ENCODE measurements at places on chromosomes 7 and 10.

- no peak for DNase-seq
Observed at GRCh38 chr7:135877805-135878204, 99.4 kb downstream of the MTPN start.

GRCh38 chr7:42471573-42472174 is 234.7 kb upstream of the GLI3 start:
- no peak for DNase-seq

DNA sequence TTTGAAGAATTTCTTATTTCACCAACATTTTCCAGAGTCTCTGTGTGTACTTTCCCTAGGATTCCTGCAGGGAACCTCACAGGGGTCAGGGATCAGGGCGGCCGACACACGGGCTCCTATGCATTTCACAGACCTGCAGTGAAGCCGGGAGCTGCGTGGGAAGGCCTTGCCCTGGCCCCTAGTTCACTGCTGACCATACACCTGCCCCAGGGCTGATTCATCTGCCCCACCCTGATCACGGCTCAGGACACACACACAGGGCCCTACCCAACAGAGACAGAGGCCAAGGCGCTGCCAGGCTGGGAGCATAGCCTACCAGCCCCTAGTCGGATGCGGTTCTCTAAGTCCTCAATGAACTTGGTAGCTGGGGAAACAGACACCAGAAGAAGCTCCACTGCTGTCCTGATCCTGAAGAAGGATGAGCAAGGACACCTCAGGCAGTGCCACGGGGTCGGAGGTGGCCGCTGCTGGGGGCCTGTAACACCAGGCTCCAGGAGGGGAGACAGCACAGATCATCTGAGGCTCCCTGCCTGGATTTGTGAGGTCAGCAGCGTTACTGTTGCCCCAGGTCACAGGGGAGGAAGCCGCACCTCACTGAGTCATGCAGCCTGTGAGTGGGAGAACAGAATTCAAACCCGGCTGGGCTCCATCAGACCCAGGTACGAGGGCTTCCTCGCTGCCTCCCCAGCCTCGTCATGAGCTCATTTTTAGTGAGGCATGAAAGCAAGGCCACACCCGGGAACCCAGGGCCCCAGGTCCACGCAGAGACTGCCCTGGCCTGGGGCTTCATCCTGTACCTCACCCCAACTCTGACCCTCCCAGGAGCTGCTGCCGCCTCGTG is 278.8 kb upstream of the PPP2R2D start:
- no peak for DNase-seq

DNA sequence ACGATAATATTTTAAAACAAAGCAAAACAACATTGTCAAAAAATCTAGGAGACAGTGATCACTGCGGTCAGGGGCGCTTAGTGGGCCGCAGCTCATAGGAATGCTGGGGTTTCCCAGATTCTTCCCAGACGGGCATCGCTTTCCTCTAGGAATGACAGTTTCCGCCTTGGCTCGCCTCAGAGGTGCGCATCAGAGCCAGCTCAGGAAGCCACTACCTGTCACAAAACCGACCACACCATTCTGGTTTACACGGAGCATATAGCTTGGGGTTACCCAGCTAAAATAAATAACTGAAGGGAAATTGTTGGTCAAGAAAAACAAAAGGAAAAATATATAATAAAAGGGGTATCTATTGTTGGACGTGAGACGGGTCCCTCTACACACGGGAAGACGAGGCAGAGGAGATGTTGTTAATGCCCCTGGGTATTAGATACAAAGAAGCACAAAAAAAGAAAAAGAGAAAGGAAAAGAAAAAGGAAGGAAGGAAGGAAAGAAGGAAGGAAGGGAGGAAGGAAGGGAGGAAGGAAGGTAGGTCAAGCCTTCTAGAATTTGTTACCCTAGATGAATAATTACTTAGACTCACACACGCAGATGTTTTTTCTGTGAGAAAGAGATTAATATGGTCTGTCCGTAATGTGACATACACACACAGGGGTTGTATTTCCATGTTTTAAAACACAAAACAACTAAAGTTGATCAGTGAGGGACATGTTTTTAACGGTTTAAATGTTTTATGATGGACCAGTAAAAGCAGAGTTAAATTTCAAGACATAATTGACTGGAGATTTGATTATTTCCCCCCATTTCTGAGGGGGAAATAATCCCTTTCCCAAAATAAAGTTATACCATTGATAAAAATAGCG is 292.4 kb upstream of the NFE2L3 start:
- no peak for DNase-seq

GRCh38 chr7:74138334-74138867 is 35.8 kb upstream of the EIF4H start:
- no peak for DNase-seq

DNA sequence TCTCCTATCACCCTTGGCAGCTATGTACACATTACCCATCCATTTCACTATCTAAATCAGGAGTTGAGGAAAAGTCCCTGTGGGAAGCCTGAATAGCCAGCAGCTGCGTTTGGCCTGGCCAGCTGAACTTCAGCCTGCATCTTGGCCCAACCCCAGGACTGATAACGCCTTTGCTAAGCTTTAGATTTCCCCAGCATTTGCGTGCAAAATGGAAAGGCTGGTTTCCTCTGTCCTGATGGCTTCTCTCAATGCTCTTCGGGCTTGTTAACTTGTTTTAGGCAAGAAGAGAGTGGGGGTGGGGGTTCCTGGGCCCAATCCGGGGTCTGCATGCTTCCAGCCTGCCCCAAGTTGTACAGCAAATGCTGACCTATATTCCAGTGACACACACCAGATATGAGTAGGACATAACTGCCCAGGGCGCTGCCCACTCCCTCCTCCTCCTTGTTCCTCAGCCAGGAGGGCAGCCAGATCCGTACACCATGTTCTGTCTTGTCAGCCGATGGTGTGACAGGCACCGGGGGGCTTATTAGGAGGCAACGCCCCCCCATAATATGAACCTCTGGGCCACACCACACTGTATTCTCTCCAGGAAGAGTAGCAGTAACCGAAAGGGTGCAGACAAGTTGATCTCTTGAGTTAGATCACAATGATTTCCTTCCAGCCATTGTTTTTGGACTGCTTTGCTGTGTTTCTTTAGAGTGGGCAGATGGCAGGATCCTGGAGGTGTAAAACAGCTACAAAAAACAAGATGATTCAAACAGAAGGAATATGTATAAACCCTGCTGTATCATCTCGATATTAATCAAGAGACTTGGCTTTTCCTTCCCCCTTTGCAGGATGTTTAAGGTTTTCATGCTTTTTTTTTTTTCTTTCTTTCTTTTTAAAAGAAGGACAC is 339.0 kb downstream of the RNLS start:
- no peak for DNase-seq

DNA sequence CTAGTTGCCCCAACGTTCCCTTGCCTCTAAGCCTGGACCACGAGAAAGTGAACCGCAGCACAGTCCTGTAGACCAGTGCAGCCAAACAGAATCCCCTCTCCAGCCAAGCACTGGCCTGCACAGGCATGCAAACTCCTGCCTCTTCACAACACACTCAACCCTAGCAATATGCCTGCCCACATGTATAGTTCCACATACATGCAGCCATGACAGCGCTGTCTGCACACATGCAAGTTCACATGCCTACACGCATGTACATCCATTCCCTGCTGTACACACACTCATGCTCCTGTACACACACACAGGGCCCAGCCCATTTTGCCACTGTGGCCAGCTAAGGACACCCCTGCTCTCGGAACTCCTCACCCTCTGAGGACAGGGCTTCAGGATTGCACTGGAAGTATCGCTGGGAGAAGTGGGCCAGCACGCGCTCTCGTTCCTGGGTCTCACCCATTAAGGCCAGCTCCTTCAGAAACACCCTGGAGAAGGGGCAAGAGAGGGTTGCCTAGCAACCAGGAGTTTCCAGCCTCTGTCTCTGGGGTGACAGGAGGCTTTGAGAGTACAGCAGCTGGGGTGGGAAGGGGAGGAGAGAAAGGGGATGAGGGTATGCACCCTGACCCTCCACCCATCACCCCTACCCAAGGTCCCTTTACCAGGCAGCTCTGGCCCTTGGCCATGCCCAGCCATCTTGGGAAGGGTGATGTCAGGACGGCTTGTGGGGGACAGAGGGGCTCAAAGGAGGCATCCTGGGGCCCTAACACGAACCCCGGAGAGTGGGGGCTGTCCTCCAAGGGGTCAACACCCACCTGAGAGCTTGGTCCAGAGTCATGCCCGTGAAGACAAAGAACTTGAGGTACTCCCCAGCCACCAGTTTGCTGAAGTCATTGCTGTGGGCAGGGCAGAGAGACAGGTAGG is 7.0 kb downstream of the PSD start:
- DNase-seq: no peak

DNA sequence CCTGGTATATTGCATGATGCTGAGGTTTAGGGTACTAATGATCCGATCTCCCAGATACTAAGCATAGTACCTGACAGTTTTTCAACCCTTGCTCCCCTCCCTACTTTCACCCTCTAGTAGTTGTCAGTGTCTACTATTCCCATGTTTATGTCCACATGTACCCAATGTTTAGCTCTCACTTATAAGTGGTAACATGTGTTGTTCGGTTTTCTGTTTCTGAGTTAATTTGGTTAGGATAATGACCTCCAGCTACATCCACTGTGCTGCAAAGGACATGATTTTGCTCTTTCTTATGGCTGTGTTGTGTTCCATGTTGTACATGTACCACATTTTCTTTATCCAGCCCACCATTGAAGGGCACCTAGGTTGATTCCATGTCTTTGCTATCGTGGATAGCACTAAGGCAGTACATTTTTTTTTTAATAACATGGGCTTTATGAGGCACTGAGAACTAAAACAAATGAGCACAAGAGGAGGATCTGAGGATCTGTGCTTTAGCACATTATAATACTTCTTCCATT is 28.1 kb downstream of the ITGB8 start:
- DNase-seq: no peak

All from right forelimb (tissue), 1 donor.